ENCODE measurements at places on chromosomes 4 and X.

GRCh38 chr4:119026662-119027444 is 108.8 kb upstream of the MYOZ2 start:
- no peak for DNase-seq

DNA sequence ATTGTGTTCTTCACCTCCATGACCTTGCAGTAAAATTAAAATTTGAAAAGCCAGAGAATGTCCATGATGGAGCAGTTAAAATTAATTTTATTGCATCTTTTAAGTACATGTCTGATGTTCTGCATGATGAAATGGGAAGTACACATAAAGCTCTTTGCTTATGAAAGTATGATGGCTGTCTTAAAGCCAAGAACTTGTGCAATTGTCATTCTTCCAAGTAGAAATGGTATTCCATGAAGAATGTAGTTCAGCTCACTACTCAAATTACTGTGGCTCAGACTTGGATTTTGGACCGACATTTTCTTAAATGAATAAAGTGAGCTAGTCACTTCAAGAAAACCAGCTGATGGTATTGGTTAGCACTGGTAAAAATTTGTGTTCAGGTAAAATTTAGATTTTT is 161.7 kb upstream of the CXCL13 start:
- no peak for DNase-seq

- DNase-seq: no peak
Observed at GRCh38 chr4:44985152-44985551, 258.8 kb upstream of the GNPDA2 start.

GRCh38 chr4:189090174-189090814 is 850.4 kb upstream of the FRG1 start:
- DNase-seq: no peak

DNA sequence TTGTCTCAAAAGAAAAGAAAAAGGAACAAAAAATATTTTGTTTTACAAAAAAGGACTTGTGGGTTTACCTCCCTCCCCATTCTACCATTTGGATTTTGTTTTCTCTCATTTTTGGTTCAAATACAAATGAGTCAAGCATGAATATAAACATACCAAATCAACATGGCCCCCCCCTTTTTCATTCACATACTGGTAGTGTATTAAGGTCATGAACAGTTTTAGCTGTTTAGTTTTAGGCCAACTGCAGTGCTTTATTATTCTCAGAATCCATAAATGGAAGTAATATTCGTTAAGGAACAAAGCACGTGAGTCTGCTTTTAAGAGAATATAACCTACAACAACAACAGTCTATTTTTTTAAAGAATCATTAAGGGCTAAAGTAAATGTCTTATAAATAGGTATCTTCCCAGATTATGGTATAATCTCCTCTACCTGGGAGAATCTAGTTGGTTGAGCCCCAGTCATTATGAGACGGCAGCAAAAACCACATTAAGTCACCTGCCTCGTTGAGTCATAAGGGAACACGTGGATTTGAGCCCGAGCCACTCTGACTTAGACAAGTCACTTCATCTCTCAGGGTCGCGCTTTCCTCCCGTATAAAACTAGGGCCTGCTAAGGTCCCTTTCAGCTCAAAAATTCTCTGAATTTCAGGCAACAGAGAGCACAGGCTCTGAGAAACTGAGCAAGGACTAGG is 26.7 kb downstream of the BCLAF3 start:
- no peak for DNase-seq

DNA sequence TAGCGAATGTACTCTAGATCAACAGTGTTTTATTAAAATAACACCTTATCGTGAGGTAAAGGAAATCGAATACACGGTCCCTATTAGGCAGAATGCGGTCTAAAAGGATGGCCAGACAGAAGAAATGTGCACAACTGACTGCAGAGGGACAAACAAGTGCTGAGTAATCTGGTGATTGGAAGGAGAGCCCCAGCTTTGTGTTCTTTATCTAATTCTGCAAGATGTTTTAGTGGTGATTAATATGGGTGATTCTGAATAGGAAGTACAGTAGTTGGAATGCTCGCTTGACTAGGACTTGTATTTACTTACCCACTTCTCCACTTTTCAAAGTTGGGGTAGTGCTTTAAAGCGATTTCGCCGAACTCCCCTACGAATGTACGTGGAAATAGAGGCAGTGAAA is 1.2 kb downstream of the WDR44 start:
- DNase-seq: no peak

DNA sequence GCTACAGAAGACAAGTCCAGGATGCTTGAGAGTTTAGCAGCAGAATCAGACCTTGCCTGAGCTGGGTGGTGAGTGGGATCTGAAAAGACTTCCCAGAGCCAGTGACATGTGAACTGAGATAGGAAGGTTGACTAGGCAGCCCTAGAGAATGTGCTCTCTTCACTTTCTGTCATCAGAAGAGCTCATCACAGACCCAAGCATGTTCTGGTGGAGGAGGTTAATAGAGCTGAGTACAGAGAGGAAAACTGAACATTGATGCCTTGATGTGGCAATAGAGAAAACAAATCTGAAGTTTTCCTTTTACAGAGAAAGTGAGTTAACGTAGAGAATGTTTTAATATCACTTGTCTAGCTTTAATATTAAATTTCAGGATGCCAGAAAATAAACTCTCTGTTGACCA is 17.1 kb downstream of the ADGRL3 start:
- no peak for DNase-seq

- no peak for DNase-seq
Observed at GRCh38 chrX:386239-386767, 404 bp downstream of the PPP2R3B start.

DNA sequence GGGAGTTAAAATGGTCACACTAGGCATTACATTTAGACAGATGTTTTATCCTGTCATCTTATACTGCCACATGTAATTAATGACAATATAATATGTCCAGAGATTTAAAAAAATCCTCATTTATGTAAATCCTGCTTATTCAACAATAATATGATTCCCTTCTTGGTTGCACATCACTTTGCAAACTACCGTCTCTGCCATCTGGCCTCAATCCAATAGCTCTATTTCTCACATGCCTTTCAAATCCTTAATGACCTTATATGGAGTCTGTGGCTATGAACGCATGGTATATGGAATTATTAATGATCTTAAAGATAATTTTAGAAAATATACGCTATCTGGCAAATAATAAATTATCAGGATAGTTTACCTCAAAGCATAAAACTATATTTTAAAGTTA is 144.5 kb downstream of the NPNT start:
- DNase-seq: no peak

DNA sequence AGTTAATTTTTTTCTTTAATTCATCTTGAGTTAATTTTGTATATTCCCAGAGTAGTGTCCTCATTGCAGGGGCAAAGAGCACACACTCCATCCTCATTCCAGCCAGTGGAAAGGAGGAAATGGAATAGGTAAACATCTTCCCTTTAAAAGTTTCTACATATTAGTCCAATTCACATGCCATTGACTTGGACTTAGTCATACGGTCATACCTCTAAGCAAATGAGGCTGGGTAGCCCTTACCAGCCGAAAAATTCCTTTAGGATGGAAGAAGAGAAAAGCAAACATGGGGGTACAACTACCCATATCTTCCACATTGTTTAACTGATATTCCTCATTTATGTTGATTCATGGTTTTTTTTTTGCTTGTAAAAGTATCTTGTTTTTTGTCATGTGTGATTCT is 37.4 kb upstream of the NDP start:
- DNase-seq: no peak

DNA sequence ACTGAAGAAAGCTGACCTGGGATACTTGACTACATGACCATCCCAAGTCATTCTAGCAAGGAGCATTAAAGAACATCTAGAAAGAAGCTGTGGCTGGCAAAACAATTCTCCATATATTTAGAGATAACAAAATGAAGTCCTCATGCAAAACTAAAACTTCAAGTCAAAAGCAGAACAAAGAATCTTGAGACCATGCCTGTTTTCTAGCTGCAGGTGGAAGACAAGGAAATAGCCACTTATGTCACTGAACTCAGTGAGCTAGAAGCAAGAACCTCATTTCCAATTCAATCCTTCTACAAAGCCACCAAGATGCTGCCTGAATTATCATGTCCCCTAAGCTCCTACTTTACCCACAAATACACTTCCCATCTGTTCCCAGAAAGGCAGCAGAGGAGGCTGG is 13.8 kb downstream of the USP46 start:
- DNase-seq: no peak

- no peak for DNase-seq
Observed at GRCh38 chrX:1392376-1393068, 609 bp upstream of the SLC25A6 start.

DNA sequence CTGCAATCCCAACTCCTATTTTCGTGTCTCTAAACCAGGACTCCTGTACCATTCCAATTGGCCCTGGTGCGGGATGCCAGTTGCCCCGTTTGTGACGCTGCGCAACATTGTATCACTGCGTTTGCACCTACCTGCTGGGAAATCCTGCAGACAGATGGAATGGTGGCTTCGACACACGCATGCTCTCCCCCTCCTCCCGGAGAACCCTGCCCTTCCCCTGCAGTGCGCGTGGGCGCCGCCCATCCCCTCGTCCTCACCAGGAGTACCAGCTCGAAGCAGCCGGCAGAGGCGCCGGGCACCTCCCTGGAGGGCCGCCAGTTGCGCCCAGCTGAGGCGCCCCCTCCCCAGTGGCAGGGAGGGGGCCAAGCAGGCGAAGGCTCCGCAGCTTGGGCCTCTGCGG is 1.4 kb downstream of the DGKK start:
- DNase-seq: no peak

- no peak for DNase-seq
Observed at GRCh38 chr4:475962-476361, 23.0 kb downstream of the ZNF721 start.

- DNase-seq: no peak
Observed at GRCh38 chr4:25590171-25590570, 65.5 kb upstream of the SLC34A2 start.

GRCh38 chrX:31057691-31058090 is 14.2 kb downstream of the FTHL17 start:
- DNase-seq: no peak

- DNase-seq: no peak
Observed at GRCh38 chrX:19487520-19488200, 27.6 kb downstream of the MAP3K15 start.

DNA sequence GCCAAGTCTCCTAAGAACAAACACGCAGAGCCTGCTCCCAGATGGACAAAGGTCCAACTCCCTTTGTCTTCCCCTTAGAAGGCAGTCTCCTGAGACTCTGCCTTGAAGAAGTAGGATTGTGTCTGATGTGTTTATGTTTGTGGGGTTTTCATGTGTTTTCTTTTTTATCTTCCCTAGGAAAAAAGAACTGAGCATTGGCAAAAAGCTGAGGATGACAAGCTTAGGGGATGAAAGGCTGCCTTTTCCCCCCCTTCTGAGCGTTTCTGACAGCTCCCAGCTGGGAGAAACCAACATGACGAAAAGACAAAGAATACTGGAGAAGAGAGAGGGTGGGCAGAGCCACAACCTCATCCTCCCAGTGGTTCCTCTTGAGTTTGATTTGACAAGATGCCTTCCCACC is 181.1 kb downstream of the EVC2 start:
- no peak for DNase-seq

DNA sequence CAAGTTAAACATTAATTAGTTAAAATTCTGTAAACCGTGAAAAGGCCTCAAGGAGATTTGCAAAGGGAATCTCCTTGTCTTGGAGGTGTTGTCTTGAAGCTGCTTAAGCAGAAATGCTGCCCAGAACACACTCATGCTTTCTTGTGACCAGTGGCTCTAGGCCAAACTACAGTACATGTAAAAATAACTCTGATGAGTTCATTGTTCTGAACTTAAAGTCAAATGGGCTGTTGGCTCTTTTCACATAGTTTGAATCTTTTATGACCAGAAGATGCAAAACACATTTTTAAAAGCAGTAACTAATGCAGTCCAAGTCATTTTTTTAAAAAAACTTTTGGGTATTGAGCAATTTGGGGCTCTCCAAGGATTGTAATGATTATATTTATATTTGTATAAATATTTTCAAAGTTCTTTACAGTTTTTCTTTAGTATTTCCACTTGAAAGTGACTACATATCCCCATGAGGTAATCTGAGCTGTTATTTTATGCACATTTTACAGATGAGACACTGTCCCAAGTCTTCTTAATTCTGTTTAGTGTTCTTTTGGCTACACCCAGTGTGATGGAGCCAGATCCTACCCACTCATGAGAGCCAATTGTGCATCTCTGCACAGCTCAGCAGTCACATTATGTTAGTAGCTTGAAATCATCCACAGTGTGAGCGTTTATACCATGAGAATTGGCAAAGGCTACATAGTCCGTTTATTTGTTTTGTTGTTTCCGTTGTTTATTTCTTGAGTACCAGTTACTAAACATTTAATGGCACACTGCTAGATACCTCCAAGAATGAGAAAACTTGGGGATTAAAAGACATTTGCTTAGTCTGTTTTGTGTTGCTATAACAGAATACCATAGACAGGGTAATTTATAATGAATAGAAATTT is 112.8 kb upstream of the ATXN3L start:
- no peak for DNase-seq

- DNase-seq: no peak
Observed at GRCh38 chr4:156795727-156796126, 175.9 kb downstream of the PDGFC start.

GRCh38 chrX:2512501-2512900 is 11.7 kb upstream of the DHRSX start:
- DNase-seq: no peak

GRCh38 chrX:124257924-124258702 is 74.3 kb upstream of the TEX13D start:
- no peak for DNase-seq

DNA sequence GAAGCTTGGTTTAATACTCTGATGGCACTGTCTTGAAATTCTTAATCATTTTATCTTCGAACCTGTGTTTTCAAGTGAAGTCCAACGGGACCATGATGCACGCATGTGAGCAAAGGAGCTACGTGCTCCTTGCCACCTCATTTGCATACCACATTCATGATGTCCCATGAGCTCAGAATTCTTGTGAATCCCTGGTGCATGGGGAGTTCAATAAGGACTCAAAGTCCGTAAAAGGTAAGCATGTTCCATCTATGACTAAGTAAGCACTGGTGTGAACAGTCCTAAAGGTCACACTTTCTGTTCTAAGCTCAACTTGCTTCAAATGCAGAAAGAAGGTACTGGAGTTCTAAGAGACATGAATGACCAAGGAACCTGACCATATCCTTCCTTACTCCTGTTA is 13.1 kb upstream of the GPM6B start:
- no peak for DNase-seq

All from GDM1 (cell line).